Upper lobe of right lung (tissue), 1 donor: ENCODE measurements at places on chromosomes 13 and 19. TPM values are rescaled to one million over a fixed set of nuclear protein-coding genes. Genes with fewer than 3 reads are reported as not detected.
A peak's percentile ranks its signal among the peaks of the same experiment; 100 is the strongest.

Gene OPA3
- 13.0 TPM for total RNA-seq

GRCh38 chr19:48568345-48568886 lies 16.4 kb downstream of the SULT2B1 start:
- peak; percentile 91 for DNase-seq

Gene NLRP9
- not detected for total RNA-seq

DNA sequence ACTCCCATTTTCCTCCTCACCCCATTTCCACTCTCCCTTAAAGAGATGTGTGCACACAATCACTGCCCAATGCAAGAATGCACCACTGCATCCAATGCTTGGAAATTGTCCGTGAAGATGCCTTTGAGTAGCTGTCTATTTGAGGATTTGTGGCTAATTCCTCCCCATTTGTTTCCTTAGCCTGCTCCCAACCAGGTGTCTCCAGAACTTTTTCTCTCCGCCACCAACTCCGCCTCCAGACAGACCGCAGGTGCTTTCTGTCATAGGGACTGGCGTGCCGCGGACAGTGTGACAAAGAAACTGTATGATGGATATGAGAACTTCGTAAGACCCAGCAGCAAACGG lies 461 bp upstream of the TM9SF2 start:
- DNase-seq, result no peak

DNA sequence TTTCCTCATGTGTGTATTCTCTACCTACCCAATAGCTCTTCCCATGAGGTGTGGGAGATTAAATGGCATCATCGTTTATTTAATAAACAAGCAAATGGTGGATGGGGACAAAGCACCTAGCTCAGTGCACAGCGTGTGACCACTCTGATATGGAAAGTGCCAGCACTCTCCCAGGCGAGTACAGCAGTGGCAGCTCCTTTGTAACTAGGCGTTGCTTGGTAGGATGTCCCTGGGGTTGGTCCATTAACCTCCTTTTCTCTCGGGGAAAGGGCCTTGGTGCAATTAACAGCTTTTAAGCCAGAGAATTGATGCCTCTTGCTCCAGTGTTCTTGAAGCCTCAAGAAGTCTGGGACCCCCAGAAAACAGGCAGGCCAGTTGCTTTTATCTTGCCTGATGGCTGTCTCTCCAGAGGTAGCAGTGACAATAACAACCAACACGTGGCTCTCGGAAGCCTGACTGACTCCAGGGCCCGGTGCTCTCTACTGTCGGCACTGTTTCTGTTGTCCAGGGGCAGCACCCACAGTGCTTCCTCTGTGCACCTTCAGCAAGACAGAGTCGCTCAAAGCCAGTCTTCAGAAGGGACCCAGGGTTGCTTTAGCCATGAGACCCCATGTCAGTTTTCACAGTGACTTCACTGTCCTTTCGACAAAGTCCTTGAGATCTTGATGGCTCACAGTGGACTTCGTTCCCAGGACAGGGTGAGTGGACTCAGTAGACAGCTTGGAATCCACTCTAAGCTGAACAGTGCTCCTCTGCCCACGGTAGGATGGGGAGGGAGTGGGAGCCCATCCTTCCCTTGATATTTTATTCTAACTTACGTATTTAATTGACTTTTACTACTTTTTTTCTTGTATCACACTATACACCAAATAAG lies 33.9 kb upstream of the NPAS1 start:
- no peak for DNase-seq

- no peak for DNase-seq
Measured at GRCh38 chr13:65836066-65836465, 1394.1 kb downstream of the PCDH9 start.

DNA sequence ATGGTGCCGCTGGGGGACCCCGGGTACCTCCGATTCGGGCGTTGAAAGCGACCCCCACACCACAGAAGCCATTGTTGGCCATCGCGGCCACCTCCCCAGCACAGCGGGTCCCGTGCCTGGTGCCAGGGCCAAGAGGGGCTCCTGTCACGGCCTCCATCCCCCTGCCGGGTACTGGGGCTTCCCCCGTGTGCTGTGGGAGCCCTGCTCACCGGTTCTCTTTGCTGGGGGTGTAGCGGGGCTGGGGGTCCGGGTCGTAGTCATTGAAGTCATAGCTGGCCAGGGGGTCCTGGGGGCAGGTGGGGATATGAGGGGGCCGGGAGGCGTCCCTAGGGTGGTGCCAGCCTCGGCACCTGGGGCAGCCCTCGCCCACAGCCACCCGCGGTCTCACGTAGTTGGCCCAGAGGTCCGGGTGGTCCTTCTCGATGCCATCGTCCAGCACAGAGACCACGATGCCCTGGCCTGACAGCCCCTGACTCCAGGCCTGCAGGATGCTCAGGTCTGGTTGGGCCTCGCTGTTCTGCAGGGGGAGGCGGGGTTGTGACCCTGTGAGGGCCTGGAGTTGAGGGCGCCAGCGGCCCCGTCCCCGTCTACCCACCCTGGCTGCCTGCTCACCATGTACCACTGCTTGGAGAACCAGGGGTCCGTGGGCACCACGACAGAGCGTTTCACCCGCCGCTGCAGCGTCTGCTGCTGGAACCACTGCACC lies 2.4 kb downstream of the PCSK4 start:
- DNase-seq, result peak; percentile 68

GRCh38 chr19:34208291-34208884 lies 36.1 kb downstream of the LSM14A start:
- no peak for DNase-seq

Gene TJP3
- total RNA-seq, result 23.0 TPM

- no peak for DNase-seq
Measured at GRCh38 chr19:55418185-55418584, 10.6 kb upstream of the UBE2S start.

DNA sequence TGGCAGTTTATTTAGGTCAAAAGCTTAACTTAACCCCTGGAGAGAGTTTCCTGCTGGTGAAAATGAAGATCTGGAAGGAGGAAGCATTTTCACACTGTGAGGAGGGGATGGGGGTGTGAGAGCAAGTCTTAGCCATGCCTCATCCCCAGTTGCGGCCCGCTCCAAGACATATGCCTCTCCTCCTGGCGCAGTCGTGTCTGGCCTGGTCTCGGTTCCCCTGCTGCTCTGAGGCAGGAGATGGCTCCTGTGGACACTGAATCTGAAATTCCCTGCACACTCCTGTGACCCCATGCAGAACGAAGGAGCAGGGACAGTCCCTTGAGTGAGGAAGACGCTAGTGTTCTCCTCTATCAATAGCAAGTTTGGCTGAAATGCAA lies 360 bp upstream of the ZNF69 start:
- no peak for DNase-seq

GRCh38 chr19:42693760-42694350 lies 46.4 kb downstream of the PSG3 start:
- DNase-seq, result no peak

Gene EFNB2
- total RNA-seq, result 55.1 TPM

DNA sequence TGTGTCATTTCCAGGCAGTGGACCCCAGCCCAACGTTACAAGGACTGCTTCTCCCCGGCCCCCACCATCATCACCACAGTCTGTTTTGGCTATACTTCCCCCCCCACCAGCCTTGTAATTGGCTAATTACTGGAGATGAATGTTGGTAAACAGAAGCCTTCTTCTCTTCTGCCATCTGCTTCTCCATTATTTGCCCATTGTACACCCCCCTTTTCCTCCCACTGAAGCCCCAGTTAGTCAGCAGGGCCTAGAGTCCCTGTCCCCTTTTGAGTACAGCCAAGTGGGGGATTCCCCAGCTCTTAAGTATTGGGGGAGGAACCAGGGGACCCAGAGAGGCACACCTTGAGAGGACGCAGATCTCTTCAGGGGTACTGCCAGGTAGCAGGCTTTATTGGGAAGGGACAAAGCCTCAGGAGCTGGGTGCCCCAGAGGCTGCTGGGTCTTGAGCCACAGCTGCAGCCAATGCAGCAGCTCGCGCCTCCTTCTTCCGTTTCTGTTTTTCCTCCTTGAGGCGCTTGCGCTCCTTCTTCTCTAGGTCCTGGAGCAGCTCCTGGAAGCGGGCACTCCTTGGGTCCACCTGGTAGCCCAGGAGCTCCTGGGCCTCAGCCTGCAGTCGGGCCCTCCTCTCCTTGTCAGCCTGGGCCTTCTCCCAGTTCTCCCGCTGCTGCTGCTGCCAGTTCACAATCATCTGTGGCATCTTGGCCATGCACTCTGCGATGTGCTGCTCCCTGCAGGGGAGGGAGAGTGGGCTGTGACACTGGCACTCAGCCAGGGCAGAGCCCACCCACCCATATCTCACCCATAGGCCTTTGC lies 3.0 kb downstream of the GADD45GIP1 start:
- peak; percentile 63 for DNase-seq
